Osteocyte (in vitro differentiated cells): ENCODE measurements at places on chromosomes 5 and 9.

DNA sequence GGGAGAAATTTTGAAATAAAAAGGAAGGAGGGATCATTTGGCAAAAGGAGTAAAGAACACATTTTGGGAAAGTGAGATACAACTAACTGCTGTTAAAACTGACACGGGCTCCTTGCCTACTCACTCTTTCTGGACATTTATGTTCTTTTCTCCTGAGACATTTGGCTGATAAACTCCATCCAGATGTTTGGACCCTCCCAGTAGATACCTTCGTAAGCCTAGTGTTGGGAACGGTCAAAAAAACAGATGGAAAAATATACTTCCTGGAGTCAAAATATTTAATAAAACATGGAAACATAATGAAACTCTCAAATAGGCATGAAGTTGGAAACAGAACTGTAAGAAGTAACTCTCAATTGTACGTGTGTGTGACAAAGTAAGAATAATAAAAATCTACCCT is 360.1 kb upstream of the RIOK2 start:
- peaks cover 4% of the 10 kb centered on the region for H3K4me1 ChIP-seq
- H3K27me3 ChIP-seq = no peaks in the 10 kb centered on the region
- no peak for DNase-seq
- H3K4me3 ChIP-seq = no peak overlapping the region
- no peaks in the 10 kb centered on the region for H3K36me3 ChIP-seq
- H3K27ac ChIP-seq = no peak overlapping the region

DNA sequence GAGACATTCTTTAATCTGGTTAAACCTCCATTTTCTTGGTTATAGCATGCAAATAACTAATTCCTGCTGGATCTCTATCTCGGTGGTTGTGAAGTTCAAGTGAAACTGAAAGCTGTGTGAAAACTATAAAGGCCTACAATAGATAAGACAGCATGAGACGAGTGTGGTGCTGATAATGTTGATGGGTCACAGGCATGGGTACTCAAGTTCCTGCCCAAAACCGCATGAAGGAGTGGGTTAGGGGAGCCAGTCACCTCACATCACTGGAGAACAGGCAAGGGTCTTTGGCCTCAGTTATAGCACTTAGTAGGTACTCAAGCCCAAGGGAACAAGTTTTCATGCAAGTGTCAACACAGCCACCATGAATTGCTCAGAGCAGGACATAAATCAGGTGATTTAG is 16.7 kb downstream of the HMHB1 start:
- H3K4me1 ChIP-seq = peaks cover 10% of the 10 kb centered on the region
- no peak overlapping the region for H3K27ac ChIP-seq
- no peaks in the 10 kb centered on the region for H3K36me3 ChIP-seq
- no peak overlapping the region for H3K4me3 ChIP-seq
- H3K27me3 ChIP-seq = no peaks in the 10 kb centered on the region

GRCh38 chr5:130286971-130287370 is 382.7 kb downstream of the CHSY3 start:
- no peak overlapping the region for H3K27ac ChIP-seq
- no peaks in the 10 kb centered on the region for H3K27me3 ChIP-seq
- no peaks in the 10 kb centered on the region for H3K36me3 ChIP-seq
- H3K4me3 ChIP-seq = no peak overlapping the region

DNA sequence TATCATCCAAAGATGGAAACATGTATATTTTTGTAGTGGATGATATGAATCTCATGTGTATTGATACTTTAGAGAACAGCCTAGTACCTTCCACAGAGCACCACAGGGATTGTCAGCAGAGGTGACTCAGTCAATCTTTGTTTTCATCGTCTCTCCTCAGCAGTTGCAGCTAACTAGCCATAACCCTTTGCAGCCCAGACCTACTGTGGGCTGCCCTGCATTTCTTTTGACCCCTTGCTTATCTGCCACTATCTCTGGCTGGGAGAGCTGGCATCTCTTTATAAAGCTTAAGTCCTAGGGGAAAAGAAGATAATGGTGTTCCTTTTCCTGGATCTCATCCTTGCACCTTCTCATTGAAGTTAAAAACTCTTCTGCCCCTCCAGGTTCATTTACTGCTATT is 28.7 kb downstream of the HMGCR start:
- peaks cover 6% of the 10 kb centered on the region for H3K4me1 ChIP-seq
- H3K27me3 ChIP-seq = no peaks in the 10 kb centered on the region
- H3K36me3 ChIP-seq = peaks cover 12% of the 10 kb centered on the region
- no peak for DNase-seq
- H3K27ac ChIP-seq = no peak overlapping the region
